ENCODE measurements at places on chromosomes 3 and 15.

- no peak for DNase-seq
These were observed 74.3 kb upstream of the ARPP21 start for GRCh38 chr3:35565048-35565447.

- DNase-seq: no peak
These were observed 135.5 kb upstream of the SMAD3 start for GRCh38 chr15:66929843-66930402.

DNA sequence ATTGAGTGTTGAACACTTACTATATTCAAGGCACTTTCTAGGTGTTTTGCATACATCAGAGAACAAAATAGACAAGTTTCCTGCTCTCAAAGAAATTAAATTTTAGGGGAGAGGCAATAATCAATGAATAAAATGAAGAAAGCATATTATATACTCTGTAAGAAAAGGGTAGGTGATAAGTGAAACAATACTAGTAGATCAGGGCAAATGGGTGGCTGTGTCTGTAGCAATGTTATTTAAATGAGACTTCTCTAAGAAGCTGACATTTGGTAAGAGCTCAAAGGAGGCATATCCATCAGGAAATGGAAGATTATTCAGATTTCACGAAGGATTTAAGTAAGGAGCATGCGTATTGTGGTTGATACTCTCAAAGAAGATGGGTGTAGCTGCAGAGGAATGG lies 1291.6 kb downstream of the NSUN3 start:
- no peak for DNase-seq

GRCh38 chr3:426072-426471 lies 229.5 kb downstream of the CHL1 start:
- DNase-seq: no peak

DNA sequence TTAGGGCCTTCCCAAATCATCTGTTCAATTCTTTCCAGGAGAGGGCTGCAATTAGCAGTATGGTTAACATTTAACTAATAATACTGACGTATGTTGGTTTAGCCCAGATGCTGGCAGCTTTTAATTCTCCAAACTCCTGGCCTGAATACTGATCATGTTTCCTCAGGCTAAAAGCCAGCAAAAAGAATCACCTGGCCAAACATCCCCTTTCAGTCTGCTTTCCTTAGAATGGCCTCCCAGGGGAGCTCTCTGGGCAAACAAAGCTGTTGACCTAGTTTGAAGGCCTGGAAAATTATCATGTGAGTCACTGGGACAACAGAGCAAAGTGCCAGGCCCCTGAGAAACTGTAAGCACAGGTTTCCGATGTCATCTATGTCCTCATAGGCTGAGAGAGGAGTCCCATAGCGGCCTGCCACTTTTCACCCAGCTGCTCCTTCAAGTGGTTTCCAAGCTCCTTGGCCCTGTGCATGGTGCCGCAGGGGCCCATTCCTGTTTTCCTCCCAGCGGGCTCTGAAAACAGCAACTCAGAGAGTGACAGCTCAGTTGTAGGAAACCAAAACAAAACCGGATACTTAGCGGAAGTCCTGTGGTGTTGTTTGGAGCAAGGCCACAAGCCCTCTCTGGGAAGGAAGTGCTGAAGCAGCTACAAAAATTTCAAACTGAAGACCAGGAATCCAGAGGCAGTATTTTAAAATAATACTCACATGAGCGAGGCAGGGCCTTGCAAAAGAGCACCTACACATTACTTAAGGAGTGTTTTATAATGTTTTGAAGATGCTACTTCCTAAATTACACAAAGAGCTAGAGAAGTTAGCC lies 36.5 kb upstream of the RAB11A start:
- no peak for DNase-seq

- DNase-seq: peak; percentile 29
These were observed 722 bp downstream of the RBMS3 start for GRCh38 chr3:29281344-29282241.

DNA sequence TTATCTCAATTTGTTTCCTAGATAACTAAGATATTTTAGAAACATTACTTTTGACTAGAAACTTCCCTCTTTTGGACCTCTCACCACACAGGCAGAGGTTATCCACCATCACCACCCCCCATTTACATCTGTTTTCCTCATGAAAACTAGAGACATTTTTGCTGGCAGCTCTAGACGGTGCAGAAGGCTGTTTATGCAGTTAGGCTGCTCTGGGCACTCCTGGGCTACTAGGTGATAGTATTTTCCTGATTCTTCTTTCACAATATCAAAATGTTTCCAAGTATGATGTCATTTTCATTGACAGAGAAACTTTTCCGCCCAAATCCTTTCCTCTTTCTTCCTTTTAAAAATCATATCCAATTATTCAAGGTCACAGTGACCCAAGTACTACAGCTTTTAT lies 67.1 kb downstream of the PLOD2 start:
- DNase-seq: no peak

GRCh38 chr3:32423534-32423933 lies 31.9 kb downstream of the CMTM7 start:
- DNase-seq: no peak

DNA sequence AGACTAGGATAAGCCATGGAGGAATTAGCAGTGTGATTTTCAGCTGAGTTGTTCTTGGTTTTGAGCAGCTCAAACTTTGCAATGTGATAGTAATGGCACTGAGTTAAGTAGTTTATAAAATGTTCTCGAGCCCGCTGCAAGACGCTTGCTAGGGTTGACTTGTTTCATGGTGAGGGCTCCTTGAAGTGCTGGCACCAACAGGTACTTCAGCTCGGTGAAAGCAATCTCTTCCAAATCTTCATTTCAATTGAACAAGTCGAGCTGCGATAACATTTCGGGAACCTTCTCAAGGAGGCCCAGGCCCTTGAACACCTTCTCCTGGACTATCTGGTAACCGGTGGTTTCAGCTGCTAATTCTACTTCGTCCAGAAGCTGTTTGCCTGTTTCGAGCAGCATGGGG lies 50.8 kb upstream of the DYNC1LI1 start:
- no peak for DNase-seq

DNA sequence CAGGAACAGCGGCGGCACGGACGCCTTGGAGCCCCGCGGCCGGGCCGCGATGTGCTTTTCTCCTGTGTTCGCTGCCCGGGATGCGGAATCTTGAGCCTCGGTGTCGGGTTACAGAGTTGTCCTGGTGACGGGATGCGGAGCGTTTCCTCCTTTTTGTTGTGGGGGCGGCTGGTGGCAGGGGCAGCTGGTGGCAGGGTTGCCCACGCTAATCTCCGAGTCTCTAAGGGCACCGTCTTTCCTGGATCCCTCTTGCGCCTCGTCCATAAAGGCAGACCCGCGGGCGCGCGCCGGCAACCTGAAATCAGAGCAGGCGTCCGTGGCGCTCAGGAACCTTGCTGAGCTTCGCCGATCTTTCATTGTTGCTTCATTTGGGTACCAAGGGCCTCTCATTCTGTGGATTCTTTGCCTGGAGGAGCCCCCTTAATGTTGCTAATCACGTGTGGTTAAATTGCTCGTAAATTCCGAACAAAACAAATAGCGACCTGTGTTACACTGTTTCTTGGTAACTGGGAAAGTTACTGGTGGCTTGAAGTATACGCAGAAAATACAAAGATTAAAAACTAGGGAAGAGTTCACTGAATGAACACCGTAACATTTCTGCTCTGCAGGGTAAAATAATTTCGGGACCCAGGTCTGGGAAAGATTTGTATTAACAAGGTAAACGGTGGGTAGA lies 844 bp upstream of the PFN2 start:
- DNase-seq: no peak

- peak; percentile 38 for DNase-seq
These were observed 583.9 kb downstream of the NTRK3 start for GRCh38 chr15:87672309-87673288.

- DNase-seq: no peak
These were observed 62.0 kb downstream of the MGLL start for GRCh38 chr3:127760361-127760760.

Data from neural crest cell (in vitro differentiated cells).